ENCODE measurements at places on chromosomes 13 and 19.

GRCh38 chr19:33460221-33460908 is 61.2 kb downstream of the PEPD start:
- DNase-seq = no peak

GRCh38 chr13:73820688-73821087 is 313.5 kb downstream of the KLF12 start:
- DNase-seq = no peak

DNA sequence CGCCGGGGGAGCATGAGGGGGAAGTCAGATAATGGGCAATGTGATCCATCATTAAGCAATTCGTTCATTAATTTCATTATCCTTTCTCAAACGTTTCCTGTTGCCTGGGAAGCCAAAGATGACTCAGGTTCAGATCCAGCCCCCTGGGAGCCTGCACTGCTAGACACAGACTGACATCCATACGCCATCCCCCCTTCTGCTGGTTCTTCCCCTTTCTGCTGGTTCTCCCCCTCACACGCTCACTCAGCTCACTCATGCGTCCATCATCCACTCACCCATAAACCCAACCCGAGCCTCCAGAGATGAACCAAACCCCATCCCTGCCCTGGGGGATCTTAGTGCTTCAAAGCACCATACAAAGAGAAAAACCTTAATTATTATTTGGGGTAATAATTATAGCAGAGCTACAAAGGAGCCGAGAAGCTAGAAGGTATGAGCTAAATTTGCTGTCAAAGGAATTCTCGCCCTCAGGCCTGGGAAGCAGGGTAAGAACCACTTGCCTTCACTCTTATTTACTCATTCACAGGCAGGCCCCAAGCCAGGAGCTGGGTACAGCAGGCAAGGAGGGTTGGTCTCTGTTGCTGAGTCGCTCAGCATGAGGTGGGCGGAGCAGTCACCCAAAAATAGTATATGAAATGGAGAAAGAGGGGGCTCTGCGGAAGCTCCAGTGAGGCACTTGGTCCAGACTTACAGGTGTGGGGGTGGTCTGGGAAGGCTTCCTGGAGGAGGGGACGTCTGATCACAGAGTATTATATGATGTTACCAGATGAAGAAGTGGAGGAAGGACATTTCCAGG is 7.0 kb upstream of the ZNF444 start:
- no peak for DNase-seq

- peak; percentile 7 for DNase-seq
Measured at GRCh38 chr13:36919171-36919832, 736 bp downstream of the SMAD9 start.

DNA sequence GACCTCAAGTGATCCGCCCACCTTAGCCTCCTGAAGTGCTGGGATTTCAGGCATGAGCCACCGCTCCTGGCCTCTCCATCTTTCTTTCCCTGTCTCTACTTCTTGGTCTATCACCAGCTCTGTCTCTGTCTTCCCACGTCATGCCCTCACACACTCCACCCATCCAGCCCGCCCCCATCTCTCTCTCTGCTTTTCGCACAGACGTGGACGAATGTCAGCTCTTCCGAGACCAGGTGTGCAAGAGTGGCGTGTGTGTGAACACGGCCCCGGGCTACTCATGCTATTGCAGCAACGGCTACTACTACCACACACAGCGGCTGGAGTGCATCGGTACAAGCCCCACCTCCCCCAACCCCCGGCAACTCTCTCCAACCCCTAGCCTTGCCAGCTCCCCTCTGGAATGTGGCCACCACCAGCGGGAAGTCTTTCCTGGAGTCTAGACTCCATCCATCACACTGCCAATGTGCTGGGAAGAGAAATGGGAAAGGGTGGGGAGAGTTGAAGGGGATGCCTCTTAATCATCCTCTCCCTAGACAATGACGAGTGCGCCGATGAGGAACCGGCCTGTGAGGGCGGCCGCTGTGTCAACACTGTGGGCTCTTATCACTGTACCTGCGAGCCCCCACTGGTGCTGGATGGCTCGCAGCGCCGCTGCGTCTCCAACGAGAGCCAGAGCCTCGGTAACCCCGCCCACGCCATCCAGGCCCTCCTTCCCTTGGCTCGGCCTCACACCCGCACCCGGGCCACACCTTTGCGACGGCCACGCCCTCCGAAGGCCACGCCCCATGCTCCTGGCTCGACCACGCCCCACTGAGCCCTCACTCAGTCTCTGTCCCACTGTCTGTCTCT is 22.5 kb downstream of the LTBP4 start:
- peak; percentile 61 for DNase-seq

GRCh38 chr13:35526577-35526976 is 50.1 kb upstream of the MAB21L1 start:
- no peak for DNase-seq

DNA sequence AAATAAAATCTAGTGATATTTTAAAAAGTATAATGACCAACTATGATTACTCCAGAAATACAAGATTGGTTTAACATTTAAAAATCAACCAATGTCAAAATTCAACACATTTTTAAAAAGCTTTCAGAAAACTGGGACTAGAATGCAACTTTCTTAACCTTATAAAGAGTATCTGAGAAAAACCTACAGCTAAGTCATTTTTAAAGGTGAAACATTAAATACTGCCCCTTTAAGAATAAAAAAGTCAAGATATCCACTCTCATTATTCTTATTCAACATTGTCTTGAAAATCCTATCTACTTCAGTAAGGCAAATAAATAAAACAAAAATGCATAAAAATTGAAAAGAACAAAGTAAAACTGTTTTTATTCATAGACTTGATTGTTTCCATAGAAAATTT is 673.2 kb downstream of the UQCRFS1 start:
- DNase-seq = no peak

- no peak for DNase-seq
Measured at GRCh38 chr19:7545904-7546303, 10.4 kb downstream of the PNPLA6 start.

- DNase-seq = no peak
Measured at GRCh38 chr13:114275304-114275703, 6.1 kb upstream of the UPF3A start.

DNA sequence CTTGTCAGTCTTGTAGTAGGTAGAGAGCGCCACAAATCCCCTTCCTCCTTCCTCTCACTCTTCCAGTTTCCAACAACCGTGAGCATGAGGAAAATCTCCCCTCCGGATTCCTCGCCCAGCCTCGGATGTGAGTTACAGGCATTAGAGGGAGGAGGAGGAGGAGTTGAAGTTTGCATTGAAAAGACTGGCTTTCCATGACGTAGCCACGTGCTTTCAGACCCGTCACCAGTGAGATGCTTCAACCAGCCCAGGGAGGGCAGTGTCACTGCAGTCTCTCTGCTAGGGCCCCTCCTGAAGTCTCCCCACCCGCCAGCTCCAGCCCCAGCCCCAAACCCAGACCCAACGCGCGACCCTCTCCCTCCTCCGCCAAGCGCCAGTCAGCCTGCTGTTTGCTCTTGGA is 442 bp upstream of the FGF14 start:
- DNase-seq = no peak

DNA sequence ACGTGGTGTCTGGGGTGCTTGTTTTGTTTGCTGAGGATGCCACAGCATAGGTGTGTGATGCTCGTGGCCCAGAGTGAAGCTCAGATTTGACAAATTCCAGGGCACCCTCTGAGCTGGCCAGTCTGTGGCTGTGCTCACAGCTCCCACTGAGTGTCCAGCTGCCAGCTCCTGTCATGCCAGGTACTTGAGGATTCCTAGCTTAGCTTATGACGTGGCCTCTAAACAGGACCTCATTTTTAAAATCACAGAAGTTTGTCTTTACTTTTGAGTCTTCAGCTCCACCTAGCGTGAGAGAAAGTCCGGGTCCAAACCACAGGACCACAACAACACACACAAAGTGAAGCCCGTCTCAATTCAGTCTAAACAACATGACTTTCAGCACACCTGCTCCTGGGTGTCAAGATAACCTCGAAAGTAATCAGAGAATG is 117.3 kb downstream of the RAB20 start:
- DNase-seq = no peak

- peak; percentile 91 for DNase-seq
Measured at GRCh38 chr19:48502350-48503018, 9.2 kb downstream of the LMTK3 start.

Data from NCI-H2107 (cell line).